Endothelial cell of umbilical vein (primary cell): ENCODE measurements at places on chromosomes 5 and 9. TPM values are rescaled to one million over a fixed set of nuclear protein-coding genes. Genes with fewer than 3 reads are reported as not detected.

The GRM6 gene
- not detected in 2 replicates for total RNA-seq

The ZNF189 gene
- 14.4 and 14.6 TPM in 2 replicates for total RNA-seq

The IFNK gene
- total RNA-seq = not detected in 2 replicates

The ZNF782 gene
- 3.6 and 4.4 TPM in 2 replicates for total RNA-seq

The FABP6 gene
- total RNA-seq = not detected in 2 replicates

The GPR150 gene
- total RNA-seq = 0.31 and 0.35 TPM in 2 replicates

The CDH6 gene
- 0.35 TPM in 1 of 2 replicates, not detected in the other for total RNA-seq

The CCNO gene
- total RNA-seq = 0.58 and 0.88 TPM in 2 replicates

The SAXO1 gene
- total RNA-seq = not detected in 2 replicates

The LCP2 gene
- not detected in 2 replicates for total RNA-seq

The SLC2A8 gene
- 17.0 and 19.3 TPM in 2 replicates for total RNA-seq

The LECT2 gene
- not detected in 2 replicates for total RNA-seq

The C5 gene
- total RNA-seq = 1.6 and 1.8 TPM in 2 replicates

The LCNL1 gene
- not detected in 2 replicates for total RNA-seq

The DRD1 gene
- not detected in 2 replicates for total RNA-seq

The ZNF474 gene
- total RNA-seq = 0.16 TPM in 1 of 2 replicates, not detected in the other

The DMAC1 gene
- 44.0 and 49.6 TPM in 2 replicates for total RNA-seq

The LHX3 gene
- not detected in 2 replicates for total RNA-seq

The LCN12 gene
- total RNA-seq = 0.35 TPM in 1 of 2 replicates, not detected in the other

The TCOF1 gene
- 47.2 and 52.0 TPM in 2 replicates for total RNA-seq

The RFESD gene
- total RNA-seq = 1.1 and 2.0 TPM in 2 replicates

The WNK2 gene
- not detected in 2 replicates for total RNA-seq
